Inflammatory macrophage treated with lipopolysaccharide for 1 hour (primary cell): ENCODE measurements at places on chromosomes 2 and 18.
A peak's percentile ranks its signal among the peaks of the same experiment; 100 is the strongest.

DNA sequence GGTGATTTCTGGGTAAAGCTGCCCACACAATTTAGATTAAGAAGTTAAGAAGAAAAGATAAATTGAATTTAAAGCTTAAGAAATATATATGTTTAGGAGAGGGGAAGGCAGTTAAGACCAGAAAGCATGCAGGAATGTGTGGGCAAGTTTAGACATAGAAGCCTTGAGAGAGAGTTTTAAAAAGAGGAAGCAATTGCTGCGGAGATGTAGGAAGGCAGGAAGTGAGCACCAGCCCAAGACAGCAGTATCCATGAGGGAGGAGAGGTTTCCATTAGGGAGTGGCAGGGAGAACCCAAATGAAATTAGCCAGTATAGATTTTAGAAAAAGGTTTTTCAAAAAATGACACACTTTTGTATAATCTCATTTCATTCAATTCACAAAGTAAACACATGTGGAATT is 24.3 kb downstream of the DSC2 start:
- DNase-seq = peak; percentile 43

GRCh38 chr2:165634282-165634681 is 159.8 kb downstream of the GALNT3 start:
- no peak for DNase-seq

DNA sequence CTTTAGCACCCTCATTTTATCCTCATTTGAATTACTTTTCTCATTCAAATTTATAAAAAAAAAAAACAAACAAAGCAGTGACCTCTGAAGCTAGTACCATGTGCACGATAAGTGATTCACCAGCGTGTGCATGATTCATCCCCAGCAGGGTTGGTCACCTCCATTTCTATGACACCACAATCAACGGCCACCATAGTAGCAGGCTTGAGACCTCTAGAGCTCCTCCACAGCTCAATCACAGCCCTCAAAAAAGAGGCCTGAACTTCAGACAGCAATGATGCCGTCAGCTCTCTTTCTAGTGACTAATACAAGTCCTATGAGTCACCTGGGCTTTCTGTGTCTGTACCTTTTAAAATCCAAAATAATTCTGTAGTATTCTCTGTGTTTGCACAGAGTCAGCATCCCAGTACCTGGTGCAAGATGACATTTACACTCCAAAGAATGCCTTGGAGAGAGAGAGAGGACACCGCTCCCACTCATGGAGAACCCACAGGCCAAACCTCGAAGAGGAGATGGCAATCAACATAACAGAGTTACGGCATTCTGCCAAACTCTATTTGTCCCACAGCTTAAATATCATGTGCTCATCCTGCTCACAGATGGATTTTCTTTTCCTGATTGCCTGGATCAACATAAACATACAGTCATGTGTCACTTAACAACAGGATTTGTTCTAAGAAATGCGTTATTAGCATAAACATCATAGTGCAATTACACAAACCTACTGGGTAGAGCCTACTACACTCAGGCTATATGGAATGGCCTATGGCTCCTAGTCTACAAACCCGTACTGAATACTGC is 58.7 kb downstream of the L3MBTL4 start:
- no peak for DNase-seq

DNA sequence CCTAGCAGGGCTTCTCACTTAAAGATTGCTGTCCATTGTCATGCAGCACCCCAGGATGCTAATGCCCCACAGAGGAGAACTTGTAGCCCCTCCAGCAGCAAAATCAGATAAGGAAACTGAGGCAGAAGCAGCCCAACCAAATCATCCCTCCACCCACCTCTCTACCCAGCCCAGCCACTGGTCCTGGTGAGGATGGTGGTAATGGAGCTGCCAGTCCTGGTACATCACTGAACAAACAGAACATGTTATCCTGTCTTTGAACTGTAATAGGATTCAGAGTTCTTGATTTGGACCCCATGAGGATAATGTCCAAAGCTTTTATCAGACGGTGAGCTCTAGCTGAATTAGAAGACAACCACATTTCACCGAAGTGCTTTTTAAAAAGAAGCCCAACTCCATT is 113.2 kb downstream of the MRO start:
- no peak for DNase-seq

- DNase-seq = no peak
These were observed 146.5 kb downstream of the NDUFA10 start for GRCh38 chr2:239878686-239879085.

DNA sequence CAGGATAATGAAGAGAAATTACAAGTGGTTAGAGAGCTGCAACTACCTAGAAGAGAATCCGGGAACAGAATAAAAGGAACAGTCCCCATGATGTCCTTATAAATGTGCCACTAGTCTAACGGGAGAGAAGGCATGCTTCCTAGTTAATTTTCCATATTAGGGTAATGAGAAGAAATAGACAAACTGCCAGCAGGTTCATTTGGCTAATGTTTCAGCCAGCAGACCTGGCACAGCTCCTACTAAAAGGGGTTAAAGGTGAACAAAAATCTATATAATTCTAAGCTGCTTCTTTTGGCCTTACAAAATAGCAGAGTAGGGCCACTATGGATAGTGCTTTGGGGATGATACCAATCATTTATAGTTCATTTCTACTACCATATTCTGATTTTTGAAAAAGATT is 845.3 kb upstream of the GCFC2 start:
- no peak for DNase-seq

DNA sequence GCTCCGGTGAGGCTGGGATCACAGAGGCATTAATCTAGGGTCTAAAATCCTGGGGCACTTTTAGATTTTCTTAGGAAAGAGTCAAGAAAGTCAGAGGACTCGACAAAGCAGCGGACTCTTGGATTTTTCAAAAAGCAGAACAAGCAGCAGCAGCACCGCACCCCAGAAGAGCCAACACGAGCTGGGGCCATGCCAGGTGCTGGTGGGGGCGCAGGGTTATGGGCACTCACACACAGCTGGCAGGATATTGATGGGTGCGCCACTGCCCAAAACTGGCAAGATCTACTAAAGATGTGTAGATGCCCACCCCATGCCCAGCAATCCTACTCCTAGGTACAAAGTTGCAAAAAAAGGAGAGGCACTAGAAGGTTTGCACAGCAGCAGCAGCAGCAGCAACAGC is 33.9 kb upstream of the SEMA4C start:
- DNase-seq = no peak

- no peak for DNase-seq
These were observed 51.9 kb downstream of the TSHZ1 start for GRCh38 chr18:75262511-75262910.

- peak; percentile 37 for DNase-seq
These were observed 29.9 kb upstream of the NAPG start for GRCh38 chr18:10495936-10496335.

GRCh38 chr2:99200076-99200800 is 19.3 kb downstream of the MRPL30 start:
- peak; percentile 37 for DNase-seq

DNA sequence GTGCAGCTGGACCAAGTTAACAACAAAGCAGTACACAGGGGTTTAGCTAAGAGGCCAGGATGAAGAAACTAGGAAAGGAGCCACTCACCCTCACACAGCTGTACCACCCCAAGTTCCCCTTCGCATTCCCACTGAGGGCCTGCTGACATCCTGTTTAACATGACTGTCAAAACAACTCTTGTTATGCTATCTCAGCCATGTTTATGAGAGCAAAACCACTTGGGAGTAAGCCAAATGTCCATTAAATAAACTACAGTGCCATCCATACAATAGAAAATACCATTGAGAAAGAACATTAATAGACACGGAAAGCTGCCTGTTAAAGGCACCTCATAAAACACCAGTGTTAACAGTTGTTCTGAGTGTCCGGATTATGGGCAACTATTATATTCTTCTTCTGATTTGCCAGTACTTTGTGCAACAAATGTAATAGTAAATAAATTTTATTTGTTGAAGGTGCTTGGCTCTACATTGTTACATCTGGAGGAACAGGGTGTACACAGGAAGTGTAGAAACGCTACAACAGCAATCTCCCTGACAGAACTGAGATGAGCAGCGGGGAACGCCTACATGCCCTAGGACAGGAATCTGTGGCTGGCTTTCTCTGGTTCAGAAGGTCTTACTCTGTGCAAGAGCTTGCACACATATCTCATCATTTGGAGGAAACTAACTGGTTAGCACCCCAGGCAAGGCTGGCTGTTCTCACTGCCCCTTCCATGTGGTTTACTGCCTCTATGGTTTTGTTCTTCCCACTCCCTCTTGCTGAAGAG is 85.6 kb downstream of the EHD3 start:
- DNase-seq = peak; percentile 90

DNA sequence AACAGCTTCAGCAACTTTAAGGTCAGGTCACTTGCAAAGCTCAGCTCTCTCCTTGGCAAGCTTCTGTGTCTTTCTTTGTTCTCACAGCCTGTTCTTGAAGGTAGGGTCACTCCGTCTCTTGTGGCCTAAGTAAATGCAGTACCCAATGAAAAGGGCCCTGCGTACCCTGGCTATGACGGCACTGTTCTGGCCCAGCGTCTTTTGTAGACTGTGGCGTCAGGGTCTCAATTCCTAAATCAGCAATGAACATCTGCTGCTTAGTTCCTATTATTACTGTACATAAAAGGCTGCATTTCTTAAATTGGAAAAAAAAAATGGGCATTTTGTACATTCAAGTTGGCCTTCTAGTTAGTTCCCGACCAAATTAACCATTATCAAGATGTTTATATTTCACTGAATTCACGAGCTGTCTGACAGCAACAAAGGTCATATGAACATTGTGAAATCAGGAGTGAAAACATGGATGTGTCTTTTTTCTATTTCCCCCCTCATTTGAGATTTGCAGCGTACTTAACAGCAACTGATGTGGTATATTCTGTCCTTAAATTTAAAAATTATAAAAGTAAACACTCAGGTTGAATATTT is 17.0 kb upstream of the MTCL1 start:
- no peak for DNase-seq

GRCh38 chr18:75654851-75655751 is 227.6 kb upstream of the SMIM21 start:
- no peak for DNase-seq

DNA sequence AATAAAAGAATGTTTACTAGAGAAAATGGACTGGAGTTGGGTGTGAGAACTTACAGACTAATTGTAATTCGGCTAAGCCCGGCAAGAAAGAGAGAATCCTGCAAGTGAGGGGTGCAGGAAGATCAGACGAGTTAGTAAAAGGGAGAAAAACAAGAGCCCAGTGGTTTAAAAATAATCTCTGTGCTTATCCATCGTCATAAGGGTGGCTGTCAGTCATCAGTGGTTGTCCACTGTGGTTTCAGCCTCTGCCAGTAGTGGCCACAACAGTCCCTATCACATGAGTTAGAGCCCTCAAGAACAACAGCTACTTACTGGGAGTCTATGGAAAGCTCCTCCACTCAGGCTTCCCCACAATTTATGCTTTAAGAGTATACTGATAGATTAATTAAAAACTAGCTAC is 239.8 kb downstream of the SETBP1 start:
- DNase-seq = no peak

DNA sequence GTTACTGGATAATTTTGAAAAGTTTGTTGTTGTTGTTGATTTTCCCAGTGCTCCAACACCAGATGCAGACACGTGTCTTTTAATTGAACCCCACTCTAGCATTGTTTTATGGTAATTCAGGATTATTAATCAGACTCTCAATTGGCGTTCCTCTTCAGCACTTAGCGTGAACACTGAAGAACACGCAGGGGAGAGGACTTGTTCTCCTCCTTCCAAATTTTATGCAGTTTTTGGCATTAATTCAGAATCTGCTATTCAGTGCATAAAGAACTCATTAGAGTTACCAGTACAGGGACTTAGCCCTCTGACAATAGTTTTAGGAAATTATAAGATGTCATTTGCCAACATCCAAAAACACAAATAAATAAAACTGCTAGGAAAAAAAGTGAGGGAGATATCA is 75.5 kb downstream of the SNTG2 start:
- DNase-seq = no peak

GRCh38 chr2:168224346-168224745 is 23.0 kb downstream of the STK39 start:
- no peak for DNase-seq

DNA sequence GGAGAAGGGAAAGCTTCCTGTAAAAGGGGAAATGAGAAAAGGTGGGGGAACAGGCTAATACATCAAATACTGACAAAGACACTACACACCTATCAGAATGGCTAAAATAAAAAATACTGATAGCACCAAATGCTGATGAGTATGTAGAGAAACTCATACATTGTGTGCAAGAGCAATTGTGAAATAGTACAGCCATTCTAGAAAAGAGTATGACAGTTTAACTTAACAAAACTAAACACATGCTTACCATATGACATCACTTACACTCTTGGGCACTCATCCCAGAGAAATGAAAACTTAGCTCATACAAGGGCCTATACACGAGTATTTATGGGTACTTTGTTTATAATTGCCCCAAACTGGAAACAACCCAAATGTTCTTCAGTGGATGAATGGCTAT is 53.4 kb downstream of the ZNF638 start:
- no peak for DNase-seq

- DNase-seq = no peak
These were observed 368.2 kb downstream of the IRS1 start for GRCh38 chr2:226431288-226431948.

DNA sequence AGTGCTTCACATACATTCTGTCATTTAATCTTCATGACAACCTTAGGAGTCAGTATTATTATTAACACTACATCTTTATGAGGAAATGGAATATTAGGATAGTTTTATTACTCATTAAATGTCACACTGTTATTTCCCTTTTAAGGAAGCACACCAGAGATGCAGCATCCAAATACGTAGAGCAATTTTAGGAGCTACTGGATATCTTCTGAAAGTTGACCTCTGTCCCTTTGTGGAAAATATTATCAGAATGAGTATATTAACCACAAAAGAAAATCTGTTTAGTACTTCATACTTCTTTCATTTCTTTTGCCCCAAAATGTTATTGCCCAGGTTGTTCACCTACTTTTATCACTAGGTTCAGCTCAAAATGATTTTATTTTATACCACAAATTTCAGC is 72.9 kb upstream of the APCDD1 start:
- DNase-seq = no peak
